ENCODE measurements at places on chromosomes 3 and 15. TPM values are rescaled to one million over a fixed set of nuclear protein-coding genes. Genes with fewer than 3 reads are reported as not detected.

The COLQ gene
- 0.26 TPM for total RNA-seq

The PIF1 gene
- 3.1 TPM for total RNA-seq

The PRR20G gene
- total RNA-seq = not detected

The MCTP2 gene
- total RNA-seq = 5.6 TPM

The WDR93 gene
- total RNA-seq = 0.17 TPM

The SLC27A2 gene
- 0.66 TPM for total RNA-seq

The NEK10 gene
- total RNA-seq = 23.0 TPM

The NLGN1 gene
- total RNA-seq = 2.1 TPM

The COL8A1 gene
- total RNA-seq = 24.7 TPM

The SFMBT1 gene
- total RNA-seq = 5.9 TPM

The ATP13A4 gene
- total RNA-seq = under 0.01 TPM

The STRIT1 gene
- not detected for total RNA-seq

The CPNE9 gene
- total RNA-seq = not detected

The GABRB3 gene
- total RNA-seq = 1.5 TPM

The THSD4 gene
- 58.0 TPM for total RNA-seq

The UQCC5 gene
- 5.1 TPM for total RNA-seq

The SNTN gene
- total RNA-seq = not detected

The AEN gene
- total RNA-seq = 68.1 TPM

The OXTR gene
- total RNA-seq = 3.6 TPM

The TMCC1 gene
- total RNA-seq = 14.6 TPM

The ZMYND10 gene
- 0.26 TPM for total RNA-seq

The GXYLT2 gene
- total RNA-seq = 14.1 TPM

The GOLGA6L7 gene
- not detected for total RNA-seq

The GPR62 gene
- total RNA-seq = under 0.01 TPM

The CHRNA3 gene
- total RNA-seq = not detected

The KNL1 gene
- total RNA-seq = 5.0 TPM

The DALRD3 gene
- total RNA-seq = 70.2 TPM

The CFAP161 gene
- total RNA-seq = 0.17 TPM

The OTOL1 gene
- not detected for total RNA-seq

The P2RY13 gene
- under 0.01 TPM for total RNA-seq

The CEP19 gene
- total RNA-seq = 4.4 TPM

The NOX5 gene
- total RNA-seq = 0.33 TPM

The XCR1 gene
- under 0.01 TPM for total RNA-seq

The ABCC5 gene
- 18.8 TPM for total RNA-seq

The SLC24A5 gene
- total RNA-seq = not detected

The SERPINI2 gene
- not detected for total RNA-seq

The TRH gene
- total RNA-seq = not detected

The VIPR1 gene
- total RNA-seq = not detected

The EBLN2 gene
- total RNA-seq = 3.0 TPM

The CD200 gene
- 0.17 TPM for total RNA-seq

The PRSS50 gene
- not detected for total RNA-seq

The LRRK1 gene
- 12.2 TPM for total RNA-seq

The IGDCC3 gene
- total RNA-seq = not detected

The CYP8B1 gene
- not detected for total RNA-seq

The CLRN1 gene
- not detected for total RNA-seq

The SLC15A2 gene
- total RNA-seq = 0.26 TPM

The GOLGA6D gene
- total RNA-seq = not detected

The GHRL gene
- not detected for total RNA-seq

The FBXO40 gene
- not detected for total RNA-seq

The ZNF35 gene
- total RNA-seq = 11.2 TPM

The HDC gene
- not detected for total RNA-seq

The PCSK6 gene
- 1.0 TPM for total RNA-seq

The ROPN1B gene
- total RNA-seq = not detected

The SLC2A2 gene
- not detected for total RNA-seq

The STX19 gene
- total RNA-seq = not detected
